ENCODE measurements at places on chromosomes 13 and 19.
A peak's percentile ranks its signal among the peaks of the same experiment; 100 is the strongest.

GRCh38 chr19:31220540-31220939 lies 128.7 kb downstream of the TSHZ3 start:
- DNase-seq: peak; percentile 71

- DNase-seq: no peak
Measured at GRCh38 chr19:38974624-38975213, 823 bp downstream of the FBXO17 start.

- no peak for DNase-seq
Measured at GRCh38 chr13:33194820-33195692, 90.5 kb downstream of the STARD13 start.

DNA sequence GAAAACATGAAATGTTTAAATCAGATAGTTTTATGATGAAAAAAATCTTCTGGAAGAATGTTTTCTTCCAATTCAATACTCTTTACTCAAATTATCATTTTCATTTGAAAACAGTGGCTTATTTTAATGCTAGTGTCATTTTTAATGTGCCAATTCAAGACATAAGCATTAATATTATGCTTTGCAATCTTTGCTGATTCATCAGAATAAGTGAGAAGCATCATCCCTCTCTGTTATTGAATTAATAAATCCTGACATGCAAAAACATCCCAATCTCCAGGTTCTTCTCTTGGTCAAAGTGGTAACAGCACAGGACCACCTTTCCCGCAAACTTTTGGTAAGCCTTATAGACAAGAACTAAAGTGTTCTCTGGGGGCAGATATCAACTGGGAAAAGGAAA lies 3.8 kb downstream of the INTS6 start:
- no peak for DNase-seq

GRCh38 chr13:41722684-41723535 lies 238.0 kb downstream of the VWA8 start:
- DNase-seq: no peak

DNA sequence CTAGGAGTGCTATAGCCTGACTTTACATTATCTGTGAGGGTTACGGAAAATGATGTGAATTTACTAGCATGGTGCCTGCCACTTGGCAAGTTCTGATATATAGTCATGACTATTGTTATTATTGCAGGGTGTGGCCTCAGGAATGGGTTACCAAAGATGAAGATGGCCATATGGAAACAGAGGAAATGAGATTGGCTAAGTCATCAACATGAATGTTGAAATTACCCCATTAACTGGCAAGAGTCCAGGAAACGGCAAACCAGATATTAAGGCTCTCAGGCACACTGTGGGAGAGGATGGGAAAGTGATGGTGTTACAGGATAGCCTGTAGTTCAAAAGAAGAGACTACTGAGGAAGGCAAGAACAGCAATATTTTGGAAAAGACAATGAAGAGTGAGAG lies 183.3 kb downstream of the KCNRG start:
- no peak for DNase-seq

DNA sequence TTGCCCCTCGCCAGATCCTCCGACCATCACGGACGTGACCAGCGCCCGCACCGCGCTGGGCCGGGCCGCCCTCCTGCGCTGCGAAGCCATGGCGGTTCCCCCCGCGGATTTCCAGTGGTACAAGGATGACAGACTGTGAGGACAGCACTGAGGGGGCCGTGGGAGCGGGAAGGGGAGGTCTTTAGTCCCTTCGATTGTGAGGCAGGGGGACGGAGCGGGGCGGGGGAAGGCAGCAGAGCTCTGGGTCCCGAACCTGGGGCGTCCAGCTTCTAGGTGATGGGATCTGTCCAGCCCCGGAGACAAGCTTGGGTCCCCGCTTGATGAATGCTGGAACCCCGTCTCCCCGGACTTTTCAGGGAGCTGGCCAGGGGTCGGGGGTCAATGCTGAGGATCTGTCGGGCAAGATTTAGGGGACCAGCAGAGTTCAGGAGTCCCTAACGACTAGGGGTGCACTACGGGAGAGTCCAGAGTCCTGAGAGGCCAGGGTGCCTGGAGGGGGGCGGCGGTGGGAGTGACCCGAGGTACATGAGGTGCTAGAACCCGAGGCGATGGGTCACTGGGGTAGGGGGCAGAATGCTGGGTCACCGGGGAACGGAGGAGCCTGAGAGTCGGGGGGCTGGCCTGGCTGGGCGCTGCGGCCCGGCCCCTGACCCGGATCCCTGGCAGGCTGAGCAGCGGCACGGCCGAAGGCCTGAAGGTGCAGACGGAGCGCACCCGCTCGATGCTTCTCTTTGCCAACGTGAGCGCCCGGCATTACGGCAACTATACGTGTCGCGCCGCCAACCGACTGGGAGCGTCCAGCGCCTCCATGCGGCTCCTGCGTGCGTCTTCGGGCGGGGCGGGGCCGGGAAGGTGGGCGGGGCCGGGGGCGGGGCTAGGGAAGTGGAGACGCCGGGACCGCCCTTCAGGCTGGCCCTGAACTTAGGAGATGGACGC lies 14.6 kb downstream of the VSIG10L start:
- no peak for DNase-seq

DNA sequence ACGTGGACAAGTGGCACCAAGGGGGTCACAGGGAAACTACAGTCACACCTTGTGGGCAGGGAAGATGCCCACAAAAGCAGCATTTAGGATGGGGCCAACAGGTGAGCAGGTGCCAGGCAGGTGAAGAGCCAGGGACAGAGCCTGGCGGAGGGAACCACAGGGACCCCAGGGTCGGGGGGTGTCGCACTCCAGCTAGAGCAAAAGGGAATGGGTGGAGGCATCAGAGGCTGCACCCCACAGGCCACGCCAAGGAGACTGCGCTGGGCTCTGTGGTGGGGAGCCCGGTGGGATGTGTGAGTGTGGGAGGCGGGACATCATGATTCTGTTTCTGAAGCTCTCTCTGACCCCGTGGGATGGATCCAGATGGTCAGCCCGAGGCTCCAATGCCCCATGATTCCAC lies 66.7 kb downstream of the EPS15L1 start:
- no peak for DNase-seq

GRCh38 chr19:3250675-3251074 lies 26.2 kb downstream of the CELF5 start:
- DNase-seq: no peak

- DNase-seq: no peak
Measured at GRCh38 chr13:26528527-26528926, 29.0 kb upstream of the WASF3 start.

DNA sequence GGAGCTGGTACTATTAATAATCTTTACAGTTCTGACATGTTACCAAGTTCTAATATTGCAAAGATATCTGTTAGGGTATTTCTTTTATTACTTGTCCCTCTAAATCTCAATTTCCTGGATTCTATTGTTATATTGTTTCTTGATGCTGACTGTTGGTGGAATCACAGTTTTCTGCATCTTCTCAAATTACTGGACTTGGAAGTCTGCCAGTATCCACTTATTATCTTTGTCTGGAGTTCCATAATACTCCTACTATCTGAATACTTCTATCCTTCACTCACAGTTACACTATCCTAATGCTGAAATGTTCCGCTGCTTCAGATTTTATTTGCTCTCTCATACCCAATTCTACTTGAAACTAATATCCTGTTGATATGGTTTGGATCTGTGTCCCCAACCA lies 1985.7 kb upstream of the PRR20A start:
- no peak for DNase-seq

- no peak for DNase-seq
Measured at GRCh38 chr19:17331045-17331558, 3.6 kb downstream of the ANO8 start.

- no peak for DNase-seq
Measured at GRCh38 chr13:30753030-30753616, 17.8 kb downstream of the ALOX5AP start.

- no peak for DNase-seq
Measured at GRCh38 chr19:41029524-41030432, 38.7 kb downstream of the CYP2B6 start.

DNA sequence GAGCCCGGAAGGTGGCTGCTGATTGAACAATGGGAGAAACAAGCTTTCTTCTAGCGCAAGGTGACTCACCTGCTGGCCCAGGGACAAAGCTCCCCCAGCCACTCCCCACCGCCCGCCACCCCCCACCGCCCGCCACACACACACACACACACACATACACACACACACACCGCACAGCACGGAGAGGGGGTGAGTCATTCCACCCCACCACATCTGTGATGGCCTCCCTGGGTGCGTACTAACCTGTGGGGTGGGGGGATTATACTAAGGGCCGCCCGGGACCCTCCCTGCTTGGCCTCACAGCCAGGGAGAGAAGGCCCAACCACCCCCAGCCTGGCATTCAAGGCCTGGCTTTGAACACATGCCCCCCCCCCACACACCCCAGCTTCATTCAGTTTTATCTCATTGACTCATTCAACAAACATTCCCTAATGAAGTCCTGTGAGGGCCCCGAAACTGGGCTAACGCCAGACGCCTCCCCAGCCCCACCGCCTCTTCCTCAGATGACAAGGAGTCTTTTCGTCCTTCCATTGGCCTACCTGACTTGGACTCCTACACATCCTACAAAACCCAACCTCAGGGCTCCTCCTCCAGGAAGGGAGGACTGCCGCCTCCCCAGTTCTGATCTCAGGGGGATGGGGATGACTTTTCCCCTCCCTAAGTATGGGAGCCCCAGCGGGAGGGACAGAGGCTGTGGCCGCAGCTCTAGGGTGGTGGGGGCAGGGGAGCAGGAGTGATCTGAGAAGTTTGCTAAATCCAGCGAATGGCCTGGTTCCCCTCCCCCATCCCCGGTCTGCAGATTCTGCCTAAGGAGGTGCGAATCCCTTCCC lies 5.8 kb upstream of the ONECUT3 start:
- no peak for DNase-seq

DNA sequence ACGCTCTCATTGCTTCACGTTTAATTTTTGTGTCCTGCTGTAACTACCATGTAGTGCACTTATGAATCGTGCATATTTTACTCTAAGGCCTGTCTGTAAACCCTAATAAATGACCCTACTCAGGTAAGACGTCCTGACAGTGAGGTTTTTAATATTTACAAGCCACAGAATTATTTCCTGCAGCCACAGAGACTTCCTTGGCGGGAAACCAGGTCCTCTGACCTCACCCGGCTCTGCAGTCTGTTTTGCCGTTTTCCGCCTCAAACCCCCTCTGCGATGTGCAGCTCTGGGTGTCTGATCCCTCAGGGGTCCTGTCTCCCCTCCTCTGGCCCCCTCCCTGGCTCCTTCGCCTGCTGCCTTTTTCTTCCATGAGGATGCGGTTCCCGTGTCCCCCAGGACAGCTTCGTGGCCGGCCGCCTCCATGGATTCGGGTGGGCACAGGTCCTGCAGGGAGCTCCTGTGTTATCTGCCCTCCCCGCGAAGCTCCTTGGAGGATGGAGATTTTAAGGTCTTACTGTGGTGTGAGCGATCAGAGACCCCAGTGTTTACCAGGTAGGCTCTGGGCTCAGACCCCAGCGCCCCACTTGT lies 66.3 kb downstream of the MCF2L start:
- DNase-seq: no peak
